Naive thymus-derived CD8-positive, alpha-beta T cell (primary cell): ENCODE measurements at places on chromosomes 1 and 21. TPM values are rescaled to one million over a fixed set of nuclear protein-coding genes. Genes with fewer than 3 reads are reported as not detected.
A peak's percentile ranks its signal among the peaks of the same experiment; 100 is the strongest.

DNA sequence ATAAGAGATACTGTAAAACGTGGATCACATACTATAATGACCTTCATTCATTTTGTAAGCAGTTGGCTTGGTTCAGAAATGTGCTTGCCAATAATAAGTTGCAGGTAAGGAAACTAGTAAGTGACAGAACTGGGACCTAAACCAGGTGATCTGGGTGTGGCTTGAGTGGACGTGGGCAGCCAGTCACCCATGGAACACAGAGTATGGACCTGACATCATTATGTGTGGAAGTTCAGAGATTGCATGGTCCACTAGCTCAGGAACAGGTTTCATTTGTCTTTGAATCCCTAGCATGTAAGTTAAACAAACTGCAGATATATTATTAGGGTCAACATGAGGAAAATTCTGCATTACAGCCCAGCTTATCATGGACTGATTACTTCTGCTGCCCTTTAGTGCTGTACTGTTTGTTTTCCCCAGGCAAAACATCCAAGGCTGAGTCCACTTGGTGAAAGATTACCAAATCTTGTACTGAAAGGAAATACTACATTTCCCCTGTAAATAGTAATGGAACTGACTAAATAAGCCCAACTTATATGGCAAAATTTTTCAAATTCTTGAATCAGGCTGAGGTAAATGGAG is 327.3 kb upstream of the SGIP1 start:
- H3K4me3 ChIP-seq: no peak overlapping the region
- peaks cover 6% of the 10 kb centered on the region for H3K27me3 ChIP-seq
- peaks cover 8% of the 10 kb centered on the region for H3K36me3 ChIP-seq
- no peaks in the 10 kb centered on the region for H3K4me1 ChIP-seq
- H3K27ac ChIP-seq: no peak overlapping the region

GRCh38 chr1:4935807-4936206 is 281.4 kb downstream of the AJAP1 start:
- H3K4me1 ChIP-seq: no peaks in the 10 kb centered on the region
- DNase-seq: no peak
- no peak overlapping the region for H3K4me3 ChIP-seq
- no peak overlapping the region for H3K27ac ChIP-seq
- H3K27me3 ChIP-seq: no peaks in the 10 kb centered on the region

- peak overlapping the region; percentile 33 for H3K4me3 ChIP-seq
- H3K27ac ChIP-seq: peak overlapping the region; percentile 25
- no peaks in the 10 kb centered on the region for H3K36me3 ChIP-seq
- H3K27me3 ChIP-seq: peaks cover 23% of the 10 kb centered on the region
- DNase-seq: no peak
Measured at GRCh38 chr1:8281843-8282509, 35.9 kb upstream of the SLC45A1 start.

- H3K27me3 ChIP-seq: peaks cover 27% of the 10 kb centered on the region
- no peak for DNase-seq
- H3K36me3 ChIP-seq: no peaks in the 10 kb centered on the region
- no peak overlapping the region for H3K4me3 ChIP-seq
- H3K27ac ChIP-seq: no peak overlapping the region
Measured at GRCh38 chr1:20439282-20439681, 46.7 kb downstream of the CAMK2N1 start.

DNA sequence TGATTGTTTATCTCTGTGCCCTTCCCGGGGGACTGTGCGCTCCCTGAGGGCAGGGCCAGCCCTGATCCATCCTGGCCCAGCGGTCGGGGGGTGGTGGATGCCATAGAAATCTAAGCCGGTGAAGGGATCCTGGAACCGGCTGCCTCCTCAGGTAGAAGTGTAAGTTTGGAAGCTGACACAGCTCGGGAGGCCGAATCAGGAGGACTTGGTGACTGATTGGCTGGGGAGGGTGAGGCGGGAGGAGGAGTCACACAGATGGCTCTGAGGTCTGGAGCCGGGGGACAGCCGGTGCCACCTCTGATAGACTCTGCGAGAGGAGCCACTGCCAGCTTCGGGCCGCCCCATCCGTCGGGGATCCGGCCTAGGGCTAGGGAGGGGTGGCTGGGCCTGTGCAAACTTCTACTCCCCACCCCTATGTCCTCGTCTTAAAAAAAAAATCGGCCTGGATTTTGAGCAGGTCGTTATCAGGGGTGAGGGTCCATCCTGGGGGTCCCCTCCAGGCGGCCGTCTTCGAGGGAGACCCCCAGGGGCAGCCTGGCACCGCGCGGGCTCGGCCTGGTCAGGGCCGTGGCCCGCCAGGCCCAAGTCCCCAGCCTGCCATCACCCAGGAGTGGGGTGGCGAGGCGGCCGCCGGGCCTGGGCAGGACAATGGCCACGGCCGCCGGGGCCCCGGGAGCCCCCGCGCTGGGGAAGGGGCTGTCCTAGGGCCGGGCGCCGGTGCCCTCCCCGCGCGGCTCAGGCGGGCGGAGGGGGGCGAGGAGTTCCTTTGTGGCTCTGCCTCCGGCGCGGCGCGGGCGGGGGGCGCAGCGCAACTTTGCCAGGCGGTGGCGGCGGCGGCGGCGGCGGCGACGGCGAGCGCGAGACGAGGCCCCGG is 708 bp upstream of the ZNF362 start:
- peaks cover 4% of the 10 kb centered on the region for H3K36me3 ChIP-seq
- H3K27me3 ChIP-seq: no peaks in the 10 kb centered on the region
- H3K4me1 ChIP-seq: peaks cover 34% of the 10 kb centered on the region
- peak; percentile 19 for DNase-seq

- no peak for DNase-seq
- H3K27ac ChIP-seq: no peak overlapping the region
- no peaks in the 10 kb centered on the region for H3K36me3 ChIP-seq
Measured at GRCh38 chr1:163197022-163197421, 5.7 kb downstream of the RGS5 start.

GRCh38 chr21:29875036-29875716 is 64.6 kb downstream of the GRIK1 start:
- no peak overlapping the region for H3K27ac ChIP-seq
- H3K36me3 ChIP-seq: no peaks in the 10 kb centered on the region
- H3K27me3 ChIP-seq: peaks cover 8% of the 10 kb centered on the region
- DNase-seq: no peak
- no peak overlapping the region for H3K4me3 ChIP-seq

DNA sequence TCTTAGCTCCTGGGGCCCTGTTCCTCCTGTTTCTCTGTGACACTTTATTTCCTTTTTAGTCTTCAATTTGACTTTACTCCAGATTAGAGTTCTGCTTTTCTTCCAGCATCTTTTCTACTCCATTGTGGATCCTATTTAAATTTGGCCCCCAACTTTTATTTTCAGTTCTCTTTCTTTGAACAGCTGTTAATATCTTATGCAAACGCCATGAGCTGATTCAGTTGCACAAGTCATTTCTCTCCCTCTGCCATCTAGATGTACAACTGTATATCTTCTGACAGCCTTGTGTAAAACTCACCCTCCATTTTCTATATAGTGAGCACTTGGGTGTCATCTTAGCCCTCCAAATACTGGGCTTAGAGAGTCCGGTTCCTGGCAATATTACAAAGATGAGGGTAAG is 42.2 kb downstream of the SPATA17 start:
- H3K36me3 ChIP-seq: no peaks in the 10 kb centered on the region
- H3K4me3 ChIP-seq: no peak overlapping the region
- H3K27me3 ChIP-seq: peaks cover 17% of the 10 kb centered on the region
- no peak for DNase-seq
- H3K27ac ChIP-seq: no peak overlapping the region
- peaks cover 4% of the 10 kb centered on the region for H3K4me1 ChIP-seq

- no peaks in the 10 kb centered on the region for H3K4me1 ChIP-seq
- no peaks in the 10 kb centered on the region for H3K27me3 ChIP-seq
- DNase-seq: no peak
- no peak overlapping the region for H3K27ac ChIP-seq
- no peak overlapping the region for H3K4me3 ChIP-seq
Measured at GRCh38 chr1:61380561-61380960, 298.2 kb downstream of the NFIA start.

DNA sequence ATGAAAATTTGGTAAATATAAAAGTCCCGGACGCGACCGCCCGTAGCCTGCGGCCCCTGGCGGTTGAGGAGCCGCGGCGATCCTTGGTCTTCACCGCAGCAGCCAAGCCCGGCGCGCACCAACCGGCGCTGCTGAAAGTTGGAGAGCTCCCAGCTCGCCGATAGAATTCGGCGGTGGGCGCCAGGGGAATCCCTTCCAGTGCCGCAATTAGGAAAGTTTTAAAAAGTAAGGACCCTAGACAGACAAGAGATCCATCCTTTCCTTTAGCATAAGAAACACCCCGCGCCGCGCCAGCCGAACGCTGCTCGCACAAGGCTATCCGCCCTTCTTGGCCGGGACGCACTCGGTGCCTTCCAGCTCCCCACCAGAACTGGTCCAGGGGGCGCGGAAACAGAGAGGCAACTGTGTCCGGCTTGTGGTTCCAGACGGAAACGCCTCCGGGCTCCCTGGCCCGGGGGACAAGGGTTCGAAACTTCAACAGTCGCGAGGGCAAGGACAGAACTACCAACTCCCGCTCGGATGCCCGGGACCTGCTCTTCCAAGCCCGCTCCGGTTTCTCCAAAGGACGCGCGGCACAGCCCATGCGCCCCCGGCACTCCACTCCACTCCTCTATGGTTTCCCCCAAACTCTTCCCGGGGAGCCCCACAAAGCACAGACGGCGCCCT is 1.7 kb downstream of the FAM78B start:
- peak overlapping the region; percentile 73 for H3K4me3 ChIP-seq
- peaks cover 18% of the 10 kb centered on the region for H3K4me1 ChIP-seq
- peak; percentile 4 for DNase-seq

GRCh38 chr21:15076730-15077129 is 11.9 kb upstream of the NRIP1 start:
- H3K27ac ChIP-seq: no peak overlapping the region
- no peaks in the 10 kb centered on the region for H3K36me3 ChIP-seq
- no peaks in the 10 kb centered on the region for H3K4me1 ChIP-seq
- H3K4me3 ChIP-seq: no peak overlapping the region

GRCh38 chr21:42051788-42052187 is 19.3 kb upstream of the UMODL1 start:
- peak overlapping the region; percentile 19 for H3K27ac ChIP-seq
- H3K27me3 ChIP-seq: no peaks in the 10 kb centered on the region
- H3K4me3 ChIP-seq: no peak overlapping the region
- H3K4me1 ChIP-seq: peaks cover 14% of the 10 kb centered on the region
- no peaks in the 10 kb centered on the region for H3K36me3 ChIP-seq
- no peak for DNase-seq

- H3K36me3 ChIP-seq: no peaks in the 10 kb centered on the region
- no peak for DNase-seq
- H3K27me3 ChIP-seq: peaks cover 8% of the 10 kb centered on the region
- H3K27ac ChIP-seq: no peak overlapping the region
- no peak overlapping the region for H3K4me3 ChIP-seq
- peaks cover 23% of the 10 kb centered on the region for H3K4me1 ChIP-seq
Measured at GRCh38 chr1:205578780-205579571, 52.8 kb downstream of the ELK4 start.

- H3K27ac ChIP-seq: peak overlapping the region; percentile 95
- peak overlapping the region; percentile 74 for H3K4me3 ChIP-seq
- H3K27me3 ChIP-seq: no peaks in the 10 kb centered on the region
- DNase-seq: peak; percentile 43
- peaks cover 22% of the 10 kb centered on the region for H3K36me3 ChIP-seq
Measured at GRCh38 chr1:185281245-185281644, 35.8 kb downstream of the IVNS1ABP start.

DNA sequence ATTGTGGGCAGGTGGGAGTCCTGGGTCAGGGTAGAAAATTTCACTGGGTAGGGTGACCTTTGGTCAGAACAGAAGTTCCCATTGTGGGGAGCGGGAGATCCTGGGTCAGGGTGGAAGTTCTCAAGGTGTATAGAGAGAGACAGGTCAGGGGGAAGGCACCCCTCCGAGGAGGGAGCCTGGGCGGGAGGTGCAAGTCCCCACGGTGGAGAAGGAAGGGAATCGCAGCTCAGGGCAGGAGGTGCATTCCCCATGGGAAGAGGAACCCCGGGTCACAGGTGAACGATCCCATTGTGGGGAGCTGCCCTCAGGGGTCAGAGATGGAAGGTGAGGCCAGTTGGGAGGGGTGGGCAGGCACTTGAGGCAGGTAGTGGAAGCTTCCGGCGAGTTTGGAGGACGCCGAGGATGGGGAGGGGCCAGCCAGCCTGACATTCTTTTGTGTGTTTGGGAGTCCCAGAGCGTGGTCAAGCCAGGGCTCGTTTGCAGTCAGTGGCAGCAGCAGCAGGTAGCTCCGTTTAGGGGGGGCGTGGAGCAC is 637 bp downstream of the LYPLA2 start:
- no peaks in the 10 kb centered on the region for H3K27me3 ChIP-seq
- peak overlapping the region; percentile 94 for H3K4me3 ChIP-seq
- peaks cover 34% of the 10 kb centered on the region for H3K36me3 ChIP-seq
- peak overlapping the region; percentile 99 for H3K27ac ChIP-seq
- peak; percentile 38 for DNase-seq
- H3K4me1 ChIP-seq: peaks cover 39% of the 10 kb centered on the region

DNA sequence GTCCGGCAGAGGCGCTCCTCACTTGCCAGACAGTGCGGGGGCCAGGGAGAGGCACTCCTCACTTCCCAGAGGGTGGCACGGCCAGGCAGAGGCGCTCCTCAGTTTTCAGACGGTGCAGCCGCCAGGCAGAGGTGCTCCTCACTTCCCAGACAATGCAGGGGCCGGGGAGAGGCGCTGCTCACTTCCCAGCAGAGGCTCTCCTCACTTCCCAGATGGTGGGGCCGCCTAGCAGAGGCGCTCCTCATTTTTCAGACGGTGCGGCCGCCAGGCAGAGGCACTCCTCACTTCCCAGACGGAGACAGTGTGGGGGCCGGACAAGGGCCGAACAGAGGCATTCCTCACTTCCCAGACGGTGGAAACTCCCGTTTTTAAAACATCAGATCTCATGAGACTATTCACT is 238.4 kb upstream of the CACYBP start:
- no peaks in the 10 kb centered on the region for H3K27me3 ChIP-seq
- no peak overlapping the region for H3K4me3 ChIP-seq
- DNase-seq: no peak
- peaks cover 2% of the 10 kb centered on the region for H3K4me1 ChIP-seq
- H3K27ac ChIP-seq: no peak overlapping the region

- H3K27ac ChIP-seq: peak within 1 kb of the TSS; percentile 100
- H3K36me3 ChIP-seq: peaks cover 4% of the 10 kb centered on the region
- no peaks in the 10 kb centered on the region for H3K27me3 ChIP-seq
- peak; percentile 100 for DNase-seq
- peak within 1 kb of the TSS; percentile 88 for H3K4me3 ChIP-seq
Measured at GRCh38 chr1:225999227-225999911, at the start of gene SDE2. TSS of gene SDE2 (minus strand) at chr1:225999343. CDS start at chr1:225999312, 31 bp downstream.

DNA sequence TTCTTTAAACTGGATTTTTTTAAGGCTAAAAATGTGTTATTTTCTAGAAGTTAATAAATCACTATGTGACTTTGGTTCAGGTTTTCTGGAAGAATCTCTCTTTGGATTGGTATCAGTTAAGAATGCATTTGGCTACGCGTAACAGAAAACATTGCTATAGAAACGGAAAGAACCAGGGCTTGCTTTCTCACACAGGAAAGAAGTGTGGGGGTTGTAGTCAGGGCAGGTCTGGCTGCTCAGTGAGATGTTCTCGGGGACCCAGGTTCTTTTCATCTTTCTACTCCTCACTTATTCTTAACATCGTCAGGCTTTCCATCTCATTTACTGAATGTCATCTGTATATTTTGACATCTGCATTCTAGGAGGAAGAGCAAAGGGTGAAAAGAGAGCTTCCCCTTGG is 191.4 kb downstream of the ZBTB18 start:
- no peaks in the 10 kb centered on the region for H3K27me3 ChIP-seq
- H3K4me1 ChIP-seq: peaks cover 28% of the 10 kb centered on the region
- H3K36me3 ChIP-seq: no peaks in the 10 kb centered on the region
- peak overlapping the region; percentile 34 for H3K27ac ChIP-seq
- no peak overlapping the region for H3K4me3 ChIP-seq

FBXO2 gene
- total RNA-seq: 2.5 TPM

C1orf87 gene
- not detected for total RNA-seq

KCND3 gene
- not detected for total RNA-seq

WDR47 gene
- 16.6 TPM for total RNA-seq

IRF6 gene
- total RNA-seq: 2.6 TPM

MRPL39 gene
- total RNA-seq: 21.8 TPM

SPATA1 gene
- 2.5 TPM for total RNA-seq

KMO gene
- total RNA-seq: 0.71 TPM

MAPKAPK2 gene
- total RNA-seq: 52.2 TPM

OR2L13 gene
- total RNA-seq: not detected
